ENCODE measurements at places on chromosomes 12 and 14. TPM values are rescaled to one million over a fixed set of nuclear protein-coding genes. Genes with fewer than 3 reads are reported as not detected.

The RFLNA gene
- 5.7 TPM for total RNA-seq

The ETFBKMT gene
- total RNA-seq, result 3.3 TPM

The KRT78 gene
- not detected for total RNA-seq

The ALKBH2 gene
- total RNA-seq, result 12.6 TPM

The CLEC7A gene
- total RNA-seq, result not detected

All from smooth muscle cell of the pulmonary artery (primary cell).